Stimulated activated CD4-positive, alpha-beta T cell treated with anti-CD3 and anti-CD28 coated beads, Interleukin-4, amount 100 ng/mL, for 4 hours (primary cell): ENCODE measurements at places on chromosomes 6 and 20.

GRCh38 chr6:46584586-46584985 lies 68.0 kb downstream of the CYP39A1 start:
- DNase-seq: no peak

DNA sequence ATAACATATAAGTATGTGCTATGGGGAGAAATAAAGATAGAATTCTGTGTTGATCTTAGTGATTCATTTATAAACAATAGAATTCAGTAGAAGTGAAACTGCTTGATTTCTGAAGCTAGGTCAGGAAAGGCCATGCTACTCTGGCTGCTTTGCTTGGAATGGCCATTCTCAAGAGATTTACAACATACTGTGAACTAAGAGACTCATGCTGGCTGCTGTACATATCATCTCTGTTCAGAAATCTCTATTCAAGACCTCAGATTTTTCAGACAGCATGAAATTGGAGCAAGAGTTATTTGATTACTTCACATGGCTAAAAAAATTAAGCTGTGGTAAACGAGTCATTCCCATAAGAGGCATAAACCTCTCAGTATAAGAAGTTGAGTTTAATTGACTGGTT lies 662.6 kb downstream of the BCKDHB start:
- no peak for DNase-seq

DNA sequence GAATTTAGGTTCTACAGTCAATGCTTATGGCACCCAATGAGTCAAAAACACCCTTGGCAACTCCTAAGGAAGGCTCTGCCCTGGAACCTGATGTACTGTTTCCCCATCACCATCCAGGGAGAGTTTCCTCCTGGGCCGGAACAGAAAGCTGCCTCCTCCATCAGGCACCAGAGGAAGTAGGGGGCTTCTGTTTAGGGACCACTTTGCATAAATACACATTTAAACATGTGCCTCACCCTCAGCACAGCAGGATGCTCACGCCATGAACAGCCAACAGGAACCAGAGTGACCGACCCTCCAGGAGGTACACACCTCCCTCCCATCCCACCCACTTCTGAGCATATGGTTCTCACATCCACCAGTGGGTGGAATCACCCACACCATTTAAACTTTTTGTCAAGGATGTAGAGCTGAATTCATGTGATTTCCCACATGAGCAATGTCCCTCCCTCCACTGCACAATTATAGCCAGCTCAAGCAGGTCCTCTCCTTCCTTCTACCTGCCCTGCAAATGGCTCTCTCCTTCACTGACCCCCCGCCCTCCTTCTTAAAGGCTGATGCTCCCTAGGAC lies 14.8 kb downstream of the DDRGK1 start:
- no peak for DNase-seq

DNA sequence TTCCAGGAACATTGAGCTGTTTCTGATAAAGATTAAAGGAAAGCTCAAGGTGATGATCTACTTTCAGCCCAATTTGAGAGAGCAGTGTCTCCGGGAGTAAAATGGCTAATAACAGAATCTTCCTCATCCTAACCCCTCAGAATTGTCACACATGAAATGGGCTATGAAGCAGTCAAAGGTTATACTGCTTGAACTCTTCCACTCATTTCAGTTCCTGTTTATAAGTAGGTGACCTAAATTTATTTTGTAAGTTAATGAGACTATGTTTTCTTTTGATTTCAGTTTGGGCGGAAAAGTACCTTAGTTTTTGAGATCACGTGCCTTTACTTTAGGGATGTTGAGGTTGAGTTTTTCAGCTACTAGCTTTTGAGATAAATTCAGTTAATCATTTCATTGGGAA lies 47.2 kb downstream of the QKI start:
- DNase-seq: no peak

GRCh38 chr6:99014061-99014460 lies 66.3 kb upstream of the FBXL4 start:
- no peak for DNase-seq

- DNase-seq: no peak
Measured at GRCh38 chr6:124682751-124683150, 279.5 kb upstream of the RNF217 start.

GRCh38 chr6:44060612-44061374 lies 66.5 kb downstream of the MRPL14 start:
- no peak for DNase-seq

DNA sequence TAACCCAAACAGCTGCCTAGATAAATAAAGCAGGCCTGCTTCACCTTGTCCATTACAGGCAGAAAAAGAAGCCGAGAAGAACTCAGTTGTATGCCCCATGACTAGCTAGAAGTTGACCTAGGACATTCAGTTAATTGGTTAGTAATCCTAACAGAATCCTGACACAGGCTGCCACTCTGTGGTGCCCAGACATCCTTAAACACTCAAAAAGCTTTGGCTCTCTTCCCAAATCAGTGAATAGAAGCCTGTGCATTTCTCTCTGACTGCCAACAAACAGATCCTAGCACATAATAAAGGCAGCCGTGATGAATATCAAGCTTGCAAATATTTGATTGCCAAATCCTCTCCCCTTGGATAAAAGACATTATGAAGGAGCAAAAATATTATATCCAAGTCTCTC lies 519.1 kb upstream of the EYS start:
- DNase-seq: no peak

DNA sequence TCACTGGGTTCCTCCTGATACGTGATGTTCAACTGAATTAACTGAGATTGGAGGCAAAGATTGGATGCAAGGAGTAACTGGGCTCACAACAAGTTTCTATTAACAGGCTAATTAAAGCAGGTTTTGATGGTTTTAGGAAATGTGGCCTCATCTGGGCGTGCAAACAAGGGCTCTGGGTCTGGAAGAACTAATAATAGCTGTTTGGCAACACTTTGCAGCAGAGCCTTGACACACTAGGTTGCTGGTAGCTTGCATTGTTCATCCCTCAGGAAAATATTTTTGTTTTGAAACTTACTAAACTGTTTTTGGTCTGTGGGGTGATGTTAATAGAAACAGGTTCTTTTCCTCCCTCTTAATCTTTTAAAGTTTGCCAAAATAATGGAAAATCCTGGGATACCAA lies 117.2 kb upstream of the CD93 start:
- no peak for DNase-seq

GRCh38 chr6:89826029-89826528 lies 3.6 kb upstream of the CASP8AP2 start:
- no peak for DNase-seq

DNA sequence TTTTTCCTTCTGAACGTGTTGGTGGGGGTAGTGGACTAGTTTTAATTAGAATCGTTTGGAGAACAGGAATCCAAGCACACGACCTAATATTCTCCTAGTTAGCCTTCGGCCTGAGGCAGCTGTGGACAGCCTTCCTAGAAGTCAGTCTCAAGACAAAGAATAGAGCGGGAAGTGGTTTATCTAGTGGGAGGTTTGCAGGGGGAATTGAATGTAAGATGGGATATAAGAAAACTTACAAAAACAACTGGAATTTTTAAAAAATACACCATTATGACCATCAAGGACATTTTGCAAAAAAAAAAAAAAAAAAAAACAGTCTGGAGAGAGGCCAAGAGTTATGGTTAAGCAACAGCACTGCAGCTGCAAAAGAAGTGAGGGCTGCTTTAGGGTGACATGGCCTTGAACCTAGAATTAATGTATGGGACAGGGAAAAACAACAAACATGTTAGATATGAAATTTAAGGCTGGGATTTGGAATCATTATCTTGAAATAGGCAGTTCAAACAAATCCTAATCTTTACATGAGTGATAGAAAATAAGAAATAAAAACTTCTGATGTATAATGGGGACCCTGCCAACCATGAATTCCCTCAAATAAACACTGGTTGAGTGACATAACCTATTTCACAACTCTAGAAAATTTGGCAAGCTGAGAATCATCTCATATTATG lies 40.2 kb downstream of the PLAGL1 start:
- no peak for DNase-seq

DNA sequence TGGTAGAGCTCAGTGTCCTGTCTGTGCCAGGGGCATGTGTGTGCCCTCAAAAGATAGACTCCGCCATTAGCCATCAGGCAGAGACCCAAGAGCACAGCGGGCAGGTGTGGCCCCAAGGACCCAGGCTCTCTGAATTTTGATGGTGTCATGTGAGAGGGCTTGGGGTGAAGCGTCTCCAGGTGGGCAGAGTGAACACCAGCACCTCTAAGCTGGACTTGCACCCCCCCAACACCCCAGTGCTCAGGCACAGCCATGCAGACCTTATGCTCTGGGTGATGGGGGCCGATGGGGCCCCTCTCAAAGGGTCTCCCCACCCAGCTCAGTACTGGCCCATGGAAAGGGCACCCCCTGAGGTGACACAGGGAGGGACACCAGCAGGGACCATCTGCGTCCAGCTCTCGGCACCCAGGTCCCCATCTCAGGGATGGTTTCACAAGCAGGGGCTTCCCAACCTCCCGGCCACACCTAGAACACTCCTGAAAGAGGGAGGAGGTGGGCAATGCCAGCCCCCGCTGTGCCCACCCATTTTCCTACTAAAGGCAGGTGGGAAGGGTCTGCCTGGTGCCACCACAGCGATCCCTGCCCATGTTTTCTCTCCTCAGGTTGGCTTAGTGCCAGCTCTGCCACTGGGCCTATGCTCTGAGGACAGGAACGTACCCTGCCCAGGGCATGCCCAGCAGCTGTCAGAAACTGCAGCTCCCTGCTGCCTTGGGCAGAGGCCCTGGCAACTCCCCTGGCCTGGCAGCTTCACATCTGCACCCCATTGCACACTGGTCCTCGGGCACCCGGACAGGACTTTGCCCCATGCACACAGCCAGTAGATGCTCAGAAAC lies 3.5 kb downstream of the CST7 start:
- no peak for DNase-seq

DNA sequence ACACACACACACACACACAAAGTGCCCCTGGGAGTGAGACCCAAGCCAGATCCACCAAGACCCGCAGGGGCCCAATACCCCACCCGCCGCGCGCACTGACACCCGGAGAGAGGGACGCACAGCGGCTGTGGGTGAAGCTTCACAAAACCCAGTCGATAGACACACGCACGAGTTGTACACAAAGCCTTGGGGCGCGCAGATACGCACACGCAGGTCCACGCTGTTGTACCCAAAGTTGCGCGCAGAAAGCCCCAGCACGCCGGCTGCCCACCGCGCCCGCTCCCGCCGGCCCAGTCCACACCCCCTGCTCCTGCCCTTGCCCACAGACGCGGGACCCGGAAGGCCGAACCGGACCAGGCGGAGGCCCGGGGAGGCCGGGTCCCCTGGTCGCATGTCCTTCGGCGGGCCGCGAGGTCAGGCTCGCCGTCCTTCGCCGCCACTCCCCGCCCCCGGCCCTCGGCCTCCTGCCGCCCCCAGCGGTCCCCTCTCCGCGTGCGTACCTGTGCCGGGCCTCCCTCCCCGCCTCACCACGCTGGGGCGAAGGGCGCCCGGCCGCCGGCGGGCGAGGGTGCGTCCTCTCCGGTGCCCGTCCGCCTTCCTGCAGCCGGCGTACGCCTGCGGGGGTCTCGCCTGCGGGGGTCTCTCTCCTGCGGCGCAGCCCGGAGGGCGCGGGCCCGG lies at the start of gene TMEM74B:
Gene TMEM74B (minus strand): TSS at position 344 of the 678 bp plus-strand sequence. CDS start 1,180 bp downstream, outside the sequence.
- DNase-seq: no peak

DNA sequence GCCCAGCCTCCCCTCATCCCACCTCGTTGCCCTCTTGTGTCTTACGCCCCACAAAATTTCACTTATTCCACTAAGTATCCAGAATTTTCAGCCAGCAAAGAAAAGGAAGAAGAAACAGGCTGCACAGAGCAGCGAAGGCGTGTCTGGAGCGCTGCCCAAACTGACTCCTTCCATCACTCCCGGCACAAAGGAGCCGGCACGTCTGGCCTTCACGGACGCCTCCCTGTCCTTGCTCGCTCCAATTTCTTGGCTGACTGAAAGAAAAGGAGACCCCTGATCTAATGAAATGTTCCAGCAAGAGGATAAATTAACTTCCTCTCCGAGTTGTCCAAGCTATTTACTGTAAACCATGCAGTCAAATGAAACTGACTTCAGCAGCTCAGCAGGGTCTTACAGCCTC lies 152.3 kb upstream of the CDH4 start:
- no peak for DNase-seq

GRCh38 chr6:25886066-25886465 lies 12.0 kb upstream of the SLC17A3 start:
- DNase-seq: no peak

DNA sequence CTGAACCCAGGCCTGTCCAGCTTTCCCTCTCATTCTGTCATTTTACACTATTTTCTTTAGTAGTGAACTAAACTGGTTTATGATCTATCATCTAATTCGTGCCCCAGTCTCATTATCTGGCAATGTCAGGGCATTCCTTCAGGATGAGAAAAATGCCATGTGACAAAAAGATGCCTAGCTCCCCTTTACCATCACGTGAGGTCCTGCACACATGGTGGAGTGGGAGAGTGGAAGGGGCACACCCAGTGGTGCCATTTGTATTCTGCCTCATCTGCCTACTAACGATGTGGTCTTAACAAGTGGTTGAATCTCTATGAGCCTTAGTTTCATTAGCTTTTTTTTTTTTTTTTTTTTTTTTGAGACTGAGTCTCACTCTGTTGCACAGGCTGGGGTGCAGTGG lies 41.2 kb downstream of the CDC5L start:
- DNase-seq: no peak

DNA sequence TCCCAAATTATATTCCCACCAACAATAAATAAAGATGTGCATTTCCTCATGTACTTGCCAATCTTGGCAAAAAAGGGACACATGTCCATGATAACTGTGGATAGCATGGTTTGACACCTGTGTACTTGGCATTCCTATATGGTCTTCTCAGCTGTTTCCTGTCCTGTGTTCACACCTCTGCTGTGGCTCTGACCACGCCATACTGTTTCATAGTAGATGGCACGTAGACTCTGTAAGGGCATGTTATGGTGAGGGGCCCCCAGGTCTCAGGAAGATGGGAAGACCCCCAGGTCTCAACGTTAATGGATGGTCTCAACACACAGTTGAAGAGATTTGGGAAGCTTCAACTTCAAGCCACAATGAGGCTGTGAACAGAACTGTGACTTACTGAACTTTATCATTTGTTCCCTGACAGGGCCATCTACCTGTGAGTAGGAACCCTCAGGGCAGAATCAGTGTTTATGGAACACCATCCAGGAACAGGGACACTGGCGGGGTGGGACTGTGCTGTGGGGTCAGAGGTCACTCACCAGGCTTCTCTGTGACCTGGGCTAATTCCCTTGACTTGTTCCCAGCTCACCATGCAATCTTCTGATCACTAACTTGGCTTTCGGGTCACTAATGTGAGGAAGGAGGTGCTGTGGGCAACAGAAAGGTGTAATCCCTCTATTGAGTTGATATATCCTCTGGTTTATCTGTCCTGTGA lies 11.8 kb downstream of the ZBTB24 start:
- DNase-seq: no peak

- no peak for DNase-seq
Measured at GRCh38 chr6:160788806-160789205, 86.8 kb downstream of the PLG start.

- DNase-seq: no peak
Measured at GRCh38 chr6:89122625-89123024, 4.8 kb upstream of the SRSF12 start.

DNA sequence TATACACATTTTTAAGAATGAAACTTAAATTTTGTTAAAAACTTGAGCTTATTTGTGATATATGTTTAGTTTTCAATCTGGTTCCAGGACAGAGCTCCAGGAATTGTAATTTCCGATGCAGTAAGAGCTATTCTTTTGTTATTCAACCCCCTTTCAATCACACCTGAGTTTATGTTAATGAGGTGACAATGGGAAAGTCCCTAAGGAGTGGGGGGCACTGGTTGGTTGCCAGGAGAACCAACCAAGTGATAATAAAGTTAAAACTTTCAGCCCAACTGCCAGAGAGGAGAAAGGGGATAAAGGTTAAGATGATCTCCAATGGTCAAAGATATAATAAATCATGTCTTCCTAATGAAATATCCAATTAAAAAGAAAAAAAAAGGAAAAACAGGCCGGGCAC lies 19.8 kb downstream of the MDN1 start:
- no peak for DNase-seq
